HS-5 (cell line): ENCODE measurements at places on chromosomes 6 and 20.
A peak's percentile ranks its signal among the peaks of the same experiment; 100 is the strongest.

DNA sequence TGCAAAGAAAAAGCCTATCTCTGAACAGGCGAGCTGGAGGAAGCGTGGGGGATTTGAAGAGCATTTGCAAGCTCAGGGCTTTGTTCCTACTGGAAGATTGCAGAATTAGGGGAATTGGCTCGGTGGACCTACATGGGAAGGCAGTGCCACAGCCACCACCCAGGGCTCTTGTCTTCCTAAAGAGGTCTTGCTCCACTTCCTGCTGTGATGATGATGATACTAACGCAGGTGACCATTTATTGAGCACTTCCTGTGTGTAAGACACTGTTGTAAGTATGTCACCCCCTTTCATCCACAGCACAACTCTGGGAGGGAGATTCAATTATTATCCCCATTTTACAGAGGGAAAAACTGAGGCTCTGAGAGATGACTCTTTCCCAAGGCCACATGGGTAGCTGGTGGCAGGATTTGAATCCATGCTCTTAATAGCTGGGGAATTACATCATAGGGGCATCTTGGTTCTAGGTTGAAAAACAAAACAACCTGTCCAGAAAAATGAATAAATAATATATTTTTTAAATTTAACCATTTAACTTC, 41.2 kb downstream of the BMP7 start:
- no peak for DNase-seq

- peak; percentile 74 for DNase-seq
Observed at GRCh38 chr6:45116714-45117410, 211.3 kb upstream of the RUNX2 start.

- DNase-seq, result no peak
Observed at GRCh38 chr6:108589244-108589791, 28.6 kb downstream of the FOXO3 start.

DNA sequence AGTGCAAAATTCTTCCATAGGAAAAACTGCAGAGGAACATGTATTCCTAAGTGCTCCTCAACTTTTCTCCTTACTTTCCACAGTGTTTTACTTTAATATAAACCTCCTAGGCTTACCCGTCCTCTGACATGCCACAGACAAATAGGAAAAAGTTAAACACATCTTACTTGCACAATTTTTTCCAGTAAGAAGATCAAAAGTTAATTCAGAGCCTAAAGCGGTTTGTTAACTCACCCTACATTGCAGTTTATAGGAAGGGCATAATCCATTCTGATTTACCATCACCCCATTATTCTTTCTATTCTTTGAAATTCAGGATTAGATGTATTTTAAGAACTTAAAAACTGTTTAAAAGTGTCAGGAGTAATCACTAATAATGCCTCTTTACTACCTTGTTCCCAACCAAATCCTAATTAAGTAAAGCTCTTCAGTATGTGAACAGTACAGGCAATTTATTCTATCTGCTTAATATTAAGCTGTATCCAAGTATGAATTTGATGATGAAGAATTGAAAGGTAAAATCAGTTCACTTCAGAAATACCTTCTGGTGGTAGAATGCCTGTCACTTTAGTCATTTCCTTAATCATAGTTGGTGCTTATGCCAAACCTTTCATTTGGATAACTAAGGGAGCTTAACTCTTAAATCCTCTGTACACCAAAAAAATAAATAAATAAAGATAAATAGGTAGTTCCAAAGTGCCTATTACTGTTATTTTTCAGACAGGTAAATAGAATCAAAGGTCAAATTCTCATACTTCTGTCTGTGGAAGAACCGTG, 292.0 kb downstream of the ALDH8A1 start:
- DNase-seq, result no peak

GRCh38 chr6:15109338-15110090, 136.4 kb upstream of the JARID2 start:
- no peak for DNase-seq

- no peak for DNase-seq
Observed at GRCh38 chr6:168105813-168106632, 27.0 kb upstream of the FRMD1 start.

DNA sequence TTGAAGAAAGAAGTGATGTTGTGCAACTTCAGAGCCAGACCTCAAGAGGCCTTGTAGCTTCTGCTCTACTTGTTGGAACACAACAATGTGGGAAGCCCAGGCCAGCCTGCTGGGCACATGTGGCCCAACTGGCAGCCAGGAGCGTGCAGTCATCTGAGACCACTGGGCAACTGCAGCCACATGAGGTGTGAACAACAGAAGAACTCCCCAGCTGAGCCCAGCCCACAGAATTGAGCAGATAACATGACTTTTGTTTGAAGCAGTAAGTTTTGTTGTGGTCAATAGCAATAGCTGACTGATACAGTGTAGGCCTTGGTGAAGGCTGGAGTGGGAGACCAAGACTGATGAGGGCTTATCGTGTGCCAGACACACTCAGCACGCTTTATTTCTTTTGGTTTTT, 8.6 kb upstream of the ADAM33 start:
- no peak for DNase-seq

- DNase-seq, result no peak
Observed at GRCh38 chr20:7420345-7420744, 519.9 kb downstream of the HAO1 start.

DNA sequence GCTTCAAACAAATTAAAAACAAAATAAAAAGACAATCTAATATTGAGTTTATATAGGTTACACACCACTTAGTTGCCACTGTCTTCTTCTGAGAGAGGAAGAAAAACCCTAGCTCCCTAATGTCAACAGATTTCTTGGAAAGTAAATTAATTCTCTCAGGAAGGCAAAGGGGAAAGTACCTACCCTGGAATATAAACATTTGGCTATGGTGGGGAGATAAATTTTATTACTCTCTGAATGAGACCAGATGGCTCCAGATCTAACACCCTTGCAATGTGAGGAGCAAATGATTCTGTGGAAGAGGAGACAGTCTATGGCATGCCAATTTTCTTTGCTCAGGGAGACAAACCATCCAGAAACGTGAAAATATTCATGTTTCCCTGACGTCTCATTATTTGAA, 4.3 kb upstream of the IL20RA start:
- no peak for DNase-seq

DNA sequence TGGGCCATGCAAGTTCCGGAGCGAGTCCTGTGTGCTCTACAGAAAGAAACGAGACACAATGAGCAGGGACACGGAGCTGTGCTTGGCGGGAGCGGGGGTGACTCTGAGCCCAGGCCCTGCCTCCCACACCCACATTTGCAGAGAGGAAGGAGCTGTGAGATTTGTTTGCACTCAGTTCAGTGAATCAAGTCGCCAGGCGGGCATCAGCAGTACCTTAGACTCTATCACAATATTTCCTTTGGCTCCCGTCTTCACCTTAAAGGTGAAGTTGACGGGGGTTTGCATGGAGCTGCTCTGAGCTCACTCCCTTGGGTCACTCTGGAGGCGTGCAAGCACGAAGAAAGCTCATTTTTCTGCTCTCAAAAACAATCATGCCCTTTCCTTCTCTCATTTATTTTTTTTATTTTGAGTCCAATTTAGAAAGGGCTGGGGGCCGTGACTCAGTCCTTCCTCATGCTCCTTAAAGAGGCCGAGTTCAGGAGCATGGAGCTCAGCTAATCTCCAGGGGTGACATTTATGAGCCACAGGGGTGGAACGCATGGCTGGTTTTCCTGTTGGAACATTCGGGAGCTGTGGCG, 188.2 kb downstream of the NFATC2 start:
- DNase-seq, result no peak

DNA sequence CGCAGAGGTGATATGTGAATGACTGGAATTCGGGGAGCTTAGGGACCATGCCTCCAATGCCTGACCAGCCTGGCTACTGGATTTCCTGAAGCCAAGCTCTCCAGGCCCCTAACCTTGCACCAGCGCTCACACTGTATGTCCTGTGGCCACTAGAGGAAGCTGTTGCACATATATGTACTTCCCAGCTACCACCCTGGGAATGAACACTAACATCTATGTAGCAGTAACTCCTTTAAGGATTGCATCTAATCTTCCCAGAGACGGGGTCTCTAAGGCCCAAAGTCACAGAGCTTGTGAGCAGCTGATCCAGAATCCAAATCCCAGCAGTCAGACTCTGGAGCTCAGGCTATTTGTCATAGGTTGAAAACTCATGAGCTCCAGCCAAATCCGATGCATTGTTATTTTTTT, 20.4 kb upstream of the BPIFB1 start:
- DNase-seq, result peak; percentile 41

DNA sequence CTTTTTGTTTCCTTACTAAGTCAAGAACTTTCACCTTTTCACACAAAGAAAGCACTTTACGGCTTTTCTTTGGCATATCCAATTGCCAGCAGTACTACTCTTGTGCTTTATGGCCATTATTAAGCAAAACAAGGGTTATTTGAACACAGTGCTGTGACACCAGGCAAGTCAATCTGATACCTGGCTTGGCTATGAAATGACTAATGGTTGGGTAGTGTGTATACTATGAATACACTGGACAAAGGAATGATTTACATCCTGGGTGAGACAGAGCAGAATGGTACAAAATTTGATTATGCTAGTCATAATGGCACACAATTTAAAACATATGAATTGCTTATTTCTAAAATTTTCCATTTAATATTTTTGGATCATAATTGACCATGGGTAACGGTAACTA, 22.1 kb upstream of the ADGRF1 start:
- DNase-seq, result no peak

DNA sequence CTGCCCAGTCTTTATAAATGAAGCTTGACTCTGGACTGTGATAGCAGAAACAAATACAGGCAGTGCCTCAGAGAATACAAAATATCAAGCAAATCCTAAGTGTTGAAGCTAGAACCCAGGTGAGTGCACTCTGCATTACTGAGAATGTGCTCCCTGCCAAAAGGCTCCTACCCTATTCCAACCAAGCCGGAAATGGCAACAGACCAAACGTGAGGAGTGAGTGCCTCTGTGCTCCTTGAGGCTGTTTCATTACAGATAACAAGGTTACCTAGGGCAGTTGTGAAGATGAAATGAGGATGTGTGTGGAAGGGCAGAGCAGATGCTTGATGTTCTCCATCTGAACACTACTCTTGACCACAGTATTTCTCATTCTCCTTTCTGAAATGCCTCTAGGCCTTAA, 29.3 kb downstream of the SSR1 start:
- no peak for DNase-seq

DNA sequence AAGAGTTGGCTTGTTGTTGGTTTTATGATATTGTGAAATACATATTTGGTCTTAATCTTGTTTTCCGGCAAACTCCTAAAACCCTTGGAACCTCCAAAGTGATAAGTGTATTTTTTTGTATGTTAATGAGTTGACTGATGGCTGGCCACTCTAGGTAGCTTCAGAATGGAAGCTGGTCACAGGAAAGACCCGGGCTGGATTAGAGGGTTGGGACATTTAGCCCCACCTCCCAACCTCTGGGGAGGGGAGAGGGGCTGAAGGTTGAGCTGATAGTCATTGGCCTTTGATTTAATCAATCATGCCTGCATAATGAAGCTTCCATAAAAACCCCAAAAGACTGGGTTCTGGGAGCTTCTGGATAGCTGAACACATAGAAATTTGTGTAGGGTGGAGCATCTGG, 42.7 kb downstream of the SASH1 start:
- DNase-seq, result no peak

GRCh38 chr6:91480402-91480801, 893.5 kb upstream of the MAP3K7 start:
- DNase-seq, result no peak

- DNase-seq, result no peak
Observed at GRCh38 chr20:62911701-62912280, 14.5 kb downstream of the DIDO1 start.

DNA sequence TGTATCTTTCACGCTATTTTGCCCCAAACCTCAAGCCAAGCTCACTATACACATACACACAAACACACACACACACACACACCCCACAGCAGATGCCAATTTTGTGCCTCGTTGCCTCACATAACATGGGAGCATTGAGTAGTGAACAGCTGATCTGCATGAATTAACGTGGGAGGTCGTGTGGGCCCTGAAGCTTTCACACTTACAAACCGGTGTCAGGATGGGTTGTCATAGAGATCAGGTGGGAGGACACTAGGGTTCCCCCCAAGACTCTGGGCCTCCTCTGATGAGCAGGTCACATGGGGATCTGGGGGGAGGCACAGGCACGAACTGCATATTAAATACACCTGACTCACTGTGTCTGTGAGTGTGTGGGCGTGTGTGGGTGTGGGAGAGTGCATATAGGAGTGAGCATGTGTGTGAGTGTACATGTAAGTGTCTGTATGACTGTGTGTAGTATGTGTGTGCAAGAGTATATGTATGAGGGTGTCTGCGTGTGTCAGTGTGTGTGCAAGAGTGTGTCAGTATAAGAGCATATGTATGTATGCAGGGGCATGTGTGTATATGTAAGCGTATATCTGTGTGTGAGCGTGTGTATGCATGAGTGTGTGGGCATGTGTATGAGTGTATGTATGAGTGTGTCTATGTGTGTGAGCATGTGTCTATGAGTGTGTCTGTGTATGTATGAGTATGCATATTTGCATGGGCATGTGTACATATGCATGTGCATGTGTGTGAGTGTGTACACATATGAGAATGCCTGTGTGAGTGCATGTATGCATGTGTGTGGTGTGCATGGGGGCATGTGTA, 370.4 kb downstream of the PREX1 start:
- no peak for DNase-seq

DNA sequence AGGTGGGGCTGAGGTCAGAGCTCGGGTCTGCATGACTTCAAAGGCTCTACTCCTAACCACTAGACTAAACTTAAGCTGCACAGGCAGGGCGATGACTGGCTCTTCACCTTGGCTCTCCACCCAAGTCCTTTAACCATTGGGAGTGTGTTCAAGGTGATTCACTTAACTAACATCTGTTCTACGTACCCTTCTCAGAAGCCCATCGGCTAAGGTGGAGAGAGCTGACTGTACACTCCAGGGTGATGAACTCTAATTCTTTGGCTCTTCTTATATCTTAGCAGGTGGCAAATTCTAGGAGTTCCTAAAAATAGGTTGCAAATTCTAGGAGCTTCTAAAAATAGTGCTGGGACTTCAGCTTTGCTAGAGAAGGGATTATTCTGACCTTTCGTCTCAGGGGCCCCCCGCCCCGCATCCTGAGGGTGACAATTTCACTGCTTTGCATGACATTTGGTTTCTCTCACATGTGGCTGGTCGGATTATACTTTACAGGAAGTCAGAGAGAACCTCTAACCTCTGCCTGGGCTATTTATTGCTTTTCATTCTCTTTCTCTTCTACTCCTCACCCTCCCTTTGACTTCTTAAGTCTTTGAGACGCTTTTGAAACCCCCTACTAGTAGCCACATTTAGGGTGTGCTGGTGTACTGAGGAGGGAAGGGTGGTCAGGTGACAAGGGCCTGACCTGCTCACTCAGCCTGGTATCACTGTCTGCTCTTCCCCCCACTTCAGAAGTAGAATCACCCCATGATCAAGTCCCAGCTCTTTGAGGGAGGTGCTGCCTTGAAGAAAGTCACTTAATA, 55.5 kb downstream of the PRDM1 start:
- DNase-seq, result no peak
